ENCODE measurements at places on chromosomes 6 and 20.

DNA sequence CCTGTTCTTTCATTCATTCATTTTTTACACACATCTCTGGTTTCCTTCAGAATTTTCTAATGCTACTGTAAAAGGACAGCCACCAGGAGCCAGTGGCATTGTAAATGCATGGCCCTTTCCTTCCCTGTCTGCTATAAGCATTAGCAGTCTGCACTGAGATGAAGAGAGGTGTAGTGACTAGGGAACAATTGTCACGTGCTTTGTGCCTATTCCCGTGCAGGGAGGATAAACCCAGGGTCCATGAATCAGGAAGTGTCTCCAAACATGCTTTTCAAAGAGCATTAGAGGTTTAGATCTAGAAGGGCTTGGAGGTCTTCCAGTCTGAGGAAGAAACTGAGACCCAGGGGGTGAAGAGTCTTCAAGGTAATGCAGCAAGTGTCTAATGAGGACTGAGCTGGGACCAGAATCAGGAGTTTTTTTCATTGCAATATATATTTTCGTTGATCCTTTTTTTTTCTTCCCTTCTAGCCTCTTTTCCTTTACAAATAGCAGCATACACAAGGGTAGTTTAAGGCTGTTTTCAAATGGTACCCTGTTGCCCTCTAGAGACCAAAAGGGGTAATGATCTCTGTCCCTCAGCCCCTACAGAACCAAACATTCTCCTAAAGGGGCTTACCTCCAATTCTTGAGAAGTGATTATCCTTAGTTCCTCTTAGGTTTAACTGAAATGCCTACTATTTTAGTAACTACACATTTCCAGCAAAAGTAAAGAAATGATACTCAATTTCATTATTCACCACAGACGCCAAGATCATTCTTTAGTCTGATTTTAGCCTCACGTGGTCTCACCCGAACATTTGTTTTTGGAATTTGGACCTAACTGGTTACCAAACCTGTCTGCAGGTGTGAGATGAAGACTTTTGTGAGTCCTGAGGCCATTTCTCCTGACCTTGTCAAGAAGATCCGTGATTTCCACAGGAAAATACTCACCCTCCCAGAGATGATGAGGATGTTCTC lies 6.6 kb downstream of the TRIM15 start:
- peak; percentile 55 for DNase-seq

DNA sequence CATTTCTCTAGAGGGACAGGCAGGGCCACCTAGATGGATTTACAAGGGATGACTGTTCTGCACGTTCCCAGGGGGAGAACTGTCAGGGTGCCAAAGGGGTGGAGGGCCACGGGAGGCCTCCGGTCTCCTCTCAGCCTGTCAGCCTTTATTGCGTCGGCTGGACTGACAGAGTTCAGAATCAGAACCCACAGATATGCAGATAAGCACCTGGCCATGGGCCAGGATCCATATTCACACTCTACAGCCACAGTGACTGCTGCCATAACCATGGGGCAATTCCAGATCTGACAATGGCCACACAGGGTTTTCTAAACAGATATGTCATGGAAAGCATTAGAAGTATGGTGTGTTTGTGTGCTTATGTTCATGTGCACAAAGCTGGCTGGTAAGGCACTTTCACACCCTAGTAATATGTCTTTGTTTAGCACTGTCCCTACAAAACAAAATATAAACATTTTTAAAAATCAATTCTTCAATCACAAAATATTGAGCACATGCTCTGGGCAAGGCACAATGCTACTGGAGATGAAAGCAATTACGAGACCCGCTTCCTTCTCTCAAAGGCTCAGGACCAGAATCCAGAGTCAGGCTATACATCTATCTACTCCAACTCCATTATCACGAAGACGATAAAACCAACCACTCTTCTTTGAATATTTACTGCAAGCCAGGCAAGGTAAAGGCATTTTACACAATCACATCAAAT lies 29.1 kb downstream of the TRAM2 start:
- no peak for DNase-seq

DNA sequence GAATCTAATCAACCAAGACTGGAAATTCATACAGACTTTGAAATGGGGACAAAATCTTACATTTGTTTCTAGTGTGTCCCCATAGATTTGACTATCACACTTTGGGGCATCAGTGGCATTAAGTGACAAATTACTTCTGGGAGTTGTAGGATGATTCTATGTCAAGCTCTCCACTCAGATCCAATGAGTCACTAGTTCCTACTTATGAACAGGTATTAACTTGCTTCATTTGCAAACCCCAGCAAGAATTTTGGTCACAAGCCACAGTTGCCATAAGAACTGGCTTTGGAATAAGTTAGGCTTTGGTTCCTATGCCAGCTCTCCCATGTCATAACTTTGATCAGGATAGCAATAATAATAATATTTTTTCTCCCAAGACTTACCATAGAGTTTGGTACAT lies 77.6 kb upstream of the PTPRK start:
- no peak for DNase-seq

DNA sequence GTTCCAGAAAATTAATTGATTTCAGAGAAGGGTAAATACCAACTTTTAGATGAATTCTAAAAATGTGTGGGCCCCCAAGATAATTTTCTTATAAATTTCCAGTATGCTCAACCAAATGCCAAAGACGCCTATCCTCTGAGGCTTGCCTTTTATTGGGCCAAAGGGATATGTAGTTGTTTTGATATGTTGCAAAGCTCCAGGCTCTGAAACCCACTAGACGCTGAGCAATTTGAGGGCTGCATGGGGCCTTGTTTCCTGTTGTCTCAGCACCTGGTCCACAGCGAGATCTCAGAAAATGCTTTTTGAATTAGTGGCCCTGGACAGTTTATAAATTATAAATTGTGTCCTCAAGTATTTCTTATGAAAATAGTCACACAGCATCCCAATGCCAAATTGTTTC lies 397.2 kb downstream of the SAMD5 start:
- DNase-seq: no peak

GRCh38 chr20:63955281-63955826 lies 862 bp downstream of the UCKL1 start:
- DNase-seq: peak; percentile 49

- no peak for DNase-seq
Measured at GRCh38 chr20:11323816-11324215, 593.9 kb upstream of the BTBD3 start.

DNA sequence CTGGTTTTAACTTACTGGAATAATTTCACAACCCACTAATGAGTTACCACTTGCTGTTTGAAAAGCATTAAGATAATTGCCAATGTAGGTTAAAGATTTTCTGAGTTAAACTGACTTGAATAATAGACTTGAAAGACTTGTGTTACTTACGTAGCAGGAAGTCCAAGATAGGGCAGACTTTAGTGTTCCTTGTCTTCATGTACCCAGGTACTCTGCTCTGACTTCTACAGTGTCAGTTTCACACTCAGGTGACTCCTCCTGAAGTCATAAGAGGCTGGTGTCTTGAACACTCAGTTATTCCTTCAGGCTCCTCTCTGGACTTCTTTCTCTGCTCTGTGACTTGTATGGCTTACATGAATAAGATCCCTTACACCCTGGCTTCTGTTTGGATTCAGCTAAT lies 76.3 kb upstream of the SGK1 start:
- no peak for DNase-seq

GRCh38 chr20:56368351-56369134 lies 9.8 kb downstream of the FAM210B start:
- no peak for DNase-seq

DNA sequence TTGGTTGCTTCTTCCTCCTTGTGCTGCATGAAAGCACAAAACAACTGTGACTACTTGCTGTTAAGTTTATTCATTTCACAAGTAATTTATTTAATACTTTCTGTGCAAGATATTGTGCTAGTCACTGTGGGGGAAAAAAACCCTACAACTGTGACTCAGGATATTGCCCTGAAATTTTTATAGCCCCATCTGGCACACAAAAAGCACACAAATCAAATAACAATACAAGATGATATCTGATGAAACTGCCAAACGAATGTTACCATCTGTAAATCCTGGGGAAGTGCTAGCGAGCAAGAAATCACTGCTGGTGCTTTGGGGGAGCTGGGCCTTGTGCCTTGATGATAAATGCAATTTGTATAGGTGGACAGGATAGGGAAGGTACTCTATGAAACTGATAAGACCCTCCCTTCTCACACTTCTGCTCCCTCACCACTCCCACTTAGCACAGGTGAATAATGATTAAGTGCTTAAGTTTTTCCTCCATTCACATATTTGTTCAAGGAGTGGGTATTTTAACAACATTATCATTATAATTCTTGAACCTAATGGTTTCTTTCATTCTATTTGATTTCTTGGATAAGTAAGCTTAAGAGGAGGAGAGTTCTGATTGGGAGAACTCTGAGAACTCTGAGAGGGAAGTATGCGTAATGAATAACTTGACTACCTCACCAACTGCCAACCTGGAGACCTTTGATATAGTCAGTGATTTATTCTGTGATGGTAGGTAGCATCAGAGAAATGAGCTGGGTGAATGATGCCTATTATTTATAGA lies 115.3 kb downstream of the RTN4IP1 start:
- no peak for DNase-seq

- DNase-seq: no peak
Measured at GRCh38 chr6:80366714-80367113, 260.2 kb downstream of the BCKDHB start.

DNA sequence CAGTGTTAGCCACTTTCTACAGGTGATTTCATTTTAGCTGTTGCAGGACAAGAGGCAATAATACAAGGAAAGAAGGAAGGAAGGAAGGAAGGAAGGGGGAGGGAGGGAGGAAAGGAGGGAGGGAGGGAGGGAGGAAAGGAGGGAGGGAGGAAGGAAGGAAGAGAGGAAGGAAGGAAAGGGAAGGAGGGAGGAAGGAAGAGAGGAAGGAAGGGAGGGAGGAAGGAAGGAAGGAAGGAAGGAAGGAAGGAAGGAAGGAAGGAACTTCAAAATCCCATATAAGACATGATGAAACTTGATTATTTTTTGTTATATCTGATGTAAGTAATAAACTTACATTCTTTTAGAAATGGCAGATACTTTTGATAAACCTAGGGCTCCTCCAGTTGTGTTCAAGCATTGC lies 83.6 kb downstream of the TFAP2B start:
- no peak for DNase-seq

- DNase-seq: peak; percentile 51
Measured at GRCh38 chr20:53138454-53139262, 166.5 kb downstream of the TSHZ2 start.

DNA sequence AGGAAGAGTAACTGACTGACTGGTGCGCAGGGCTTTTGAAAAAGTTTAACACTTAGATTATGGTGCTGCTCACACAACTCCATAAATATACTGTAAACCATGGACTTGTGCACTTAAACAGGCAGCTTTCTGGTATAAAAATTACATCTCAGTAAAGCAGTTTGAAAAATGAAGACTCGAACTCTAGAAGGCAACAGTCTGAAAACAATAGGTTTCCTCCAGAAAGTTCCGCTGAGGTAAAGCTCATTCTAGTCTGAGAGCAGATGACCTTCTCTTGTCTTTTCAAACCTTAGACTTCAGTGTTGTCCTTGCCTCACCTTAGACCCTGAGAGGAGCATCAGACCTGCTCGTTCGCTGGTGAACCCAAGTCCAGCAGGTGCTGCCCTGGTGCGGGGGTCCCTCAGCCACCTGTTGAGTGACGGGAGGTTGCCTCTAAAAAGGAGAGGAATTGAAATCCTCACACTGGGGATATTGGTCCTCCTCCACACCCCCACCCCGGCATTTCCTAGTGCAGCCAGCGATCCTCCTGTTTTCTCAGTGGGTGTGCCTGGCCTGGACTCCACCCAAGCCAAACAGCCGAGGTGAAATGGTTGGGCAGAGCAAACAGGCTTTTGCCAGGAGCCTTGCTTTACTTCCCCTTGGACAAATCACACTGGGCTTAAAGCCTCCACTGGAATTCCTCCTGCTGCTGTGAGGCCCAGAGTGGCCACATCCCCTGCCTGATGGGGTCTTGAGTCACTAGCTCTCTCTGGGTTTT lies 14.7 kb upstream of the PYGB start:
- no peak for DNase-seq

GRCh38 chr6:149864578-149865535 lies 698 bp upstream of the LRP11 start:
- peak; percentile 59 for DNase-seq

DNA sequence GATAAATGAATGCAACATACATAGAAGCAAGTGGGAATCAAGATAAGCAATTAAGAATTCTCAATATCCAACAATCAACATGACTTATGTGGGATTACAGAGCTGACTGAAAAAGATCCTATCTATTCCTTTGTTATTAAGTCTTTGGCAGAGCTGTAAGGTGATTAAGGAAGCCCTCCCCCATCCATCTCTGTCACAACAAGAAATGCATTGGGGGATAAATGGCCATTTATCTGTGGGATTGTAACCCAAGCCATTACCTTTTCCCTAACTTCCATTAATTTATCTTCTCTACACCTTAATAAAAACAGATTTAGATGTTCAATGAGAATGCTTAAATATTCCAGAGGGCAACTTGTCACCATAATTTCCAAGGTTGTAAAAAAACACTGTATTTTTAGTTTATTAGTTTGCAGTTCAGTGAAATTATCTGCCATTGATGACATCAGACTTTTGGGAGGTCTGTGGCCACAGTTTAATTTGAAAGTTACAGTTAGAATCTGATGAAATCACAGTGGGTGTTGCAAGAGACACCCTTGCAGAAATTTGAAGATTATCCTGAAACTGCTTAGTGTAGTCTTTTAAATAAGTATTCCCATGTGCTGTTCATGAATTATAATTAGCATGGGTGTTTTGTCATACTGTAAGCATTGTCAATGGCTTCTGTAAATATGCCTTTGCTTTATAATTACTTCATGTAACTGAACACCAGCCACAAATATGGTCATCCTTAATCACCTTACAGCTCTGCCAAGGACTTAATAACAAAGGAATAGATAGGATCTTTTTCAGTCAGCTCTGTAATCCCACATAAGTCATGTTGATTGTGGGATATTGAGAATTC lies 49.4 kb upstream of the FYN start:
- peak; percentile 22 for DNase-seq

DNA sequence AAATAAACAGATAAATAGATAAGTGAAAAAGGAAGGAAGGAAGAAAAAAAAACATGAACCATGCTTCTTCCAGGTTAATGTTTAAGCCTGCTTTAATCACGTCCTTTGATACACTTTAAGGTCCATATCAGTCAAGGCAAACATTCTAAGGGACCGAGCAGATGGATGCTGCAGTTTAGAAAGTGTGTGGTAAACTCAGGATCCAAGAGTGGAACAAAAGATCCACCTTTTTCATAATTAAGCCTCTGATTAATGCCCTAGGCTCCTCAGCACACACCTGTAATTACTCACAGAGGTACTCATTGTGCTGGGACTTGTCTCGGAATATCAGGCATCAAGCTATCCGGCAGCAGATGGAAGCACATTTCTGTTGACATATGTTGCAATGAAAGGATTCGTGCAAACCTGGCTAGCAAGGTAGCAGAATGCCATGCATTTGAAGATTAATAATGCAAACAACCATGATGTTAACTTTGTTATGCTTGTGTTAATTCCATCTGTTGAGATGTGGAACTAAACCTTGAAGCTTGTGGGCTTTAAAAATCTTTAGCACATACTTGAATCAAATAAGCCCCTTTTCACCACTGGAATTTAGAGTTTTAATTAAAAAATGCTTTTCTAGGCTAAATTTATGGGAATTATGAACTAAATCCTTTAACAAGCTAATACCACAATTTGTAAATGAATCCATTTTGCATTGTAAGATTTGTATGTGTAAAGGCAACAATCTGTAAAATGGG lies 163.7 kb downstream of the RALGAPA2 start:
- DNase-seq: no peak

- no peak for DNase-seq
Measured at GRCh38 chr20:14986026-14986655, 648.7 kb upstream of the FLRT3 start.

GRCh38 chr6:167533851-167534250 lies 209.0 kb downstream of the TTLL2 start:
- DNase-seq: no peak
